ENCODE measurements at places on chromosomes 6 and 20. TPM values are rescaled to one million over a fixed set of nuclear protein-coding genes. Genes with fewer than 3 reads are reported as not detected.

FERMT1 gene
- not detected for total RNA-seq

GRCh38 chr6:13854716-13855250, 40.4 kb upstream of the MCUR1 start:
- no peak for DNase-seq
- no peak overlapping the region for H3K4me3 ChIP-seq
- H3K27ac ChIP-seq, result no peak overlapping the region

- DNase-seq, result no peak
- H3K27ac ChIP-seq, result no peak overlapping the region
- H3K4me1 ChIP-seq, result peaks cover 10% of the 10 kb centered on the region
- H3K36me3 ChIP-seq, result no peaks in the 10 kb centered on the region
- no peaks in the 10 kb centered on the region for H3K27me3 ChIP-seq
Observed at GRCh38 chr20:652615-653109, 338 bp downstream of the SRXN1 start.

DNA sequence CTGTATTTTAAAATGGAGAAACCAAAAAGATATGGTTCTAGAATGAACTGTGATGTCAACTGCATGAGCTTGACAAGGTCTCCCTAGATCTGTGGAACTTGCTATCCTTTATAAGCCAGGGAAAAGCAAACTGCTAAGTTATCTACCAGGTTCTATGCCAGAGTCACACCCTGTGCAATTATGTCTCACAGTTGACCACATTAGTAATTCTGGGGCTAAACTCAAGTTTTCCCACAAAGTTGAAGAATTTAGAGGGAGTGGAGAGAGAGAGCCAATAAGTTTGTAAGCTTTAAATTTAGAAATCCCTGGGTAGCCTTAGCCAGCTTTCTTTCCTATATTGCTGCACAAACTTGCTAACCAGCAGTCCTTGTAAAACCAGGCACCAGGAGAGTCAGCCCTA, 407.0 kb upstream of the SASH1 start:
- no peaks in the 10 kb centered on the region for H3K4me1 ChIP-seq
- no peak overlapping the region for H3K27ac ChIP-seq

DNA sequence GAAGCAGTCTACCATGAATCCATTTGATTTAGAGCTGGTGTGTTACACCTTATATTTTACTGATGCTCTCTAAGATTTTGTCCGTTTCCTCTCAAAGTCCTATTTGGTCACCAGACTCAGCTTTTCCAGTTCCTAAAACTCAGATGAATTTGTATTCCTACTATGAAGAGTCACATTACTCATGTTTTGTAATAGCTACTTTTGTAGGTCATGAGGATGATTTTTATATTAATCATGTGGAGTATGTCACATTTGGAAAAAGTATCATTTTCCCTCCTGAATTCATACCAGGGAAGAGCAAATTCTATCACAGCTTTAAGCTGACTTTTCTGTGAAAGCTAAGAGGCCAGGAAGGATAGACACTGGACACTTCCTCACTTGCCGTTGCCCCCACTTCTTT, 140.6 kb upstream of the SCGN start:
- H3K36me3 ChIP-seq, result no peaks in the 10 kb centered on the region
- no peak overlapping the region for H3K27ac ChIP-seq
- H3K4me1 ChIP-seq, result no peaks in the 10 kb centered on the region
- no peaks in the 10 kb centered on the region for H3K27me3 ChIP-seq
- no peak overlapping the region for H3K4me3 ChIP-seq

GRCh38 chr6:131923356-131923755, 27.8 kb downstream of the CCN2 start:
- DNase-seq, result peak; percentile 62
- H3K4me3 ChIP-seq, result no peak overlapping the region
- H3K36me3 ChIP-seq, result no peaks in the 10 kb centered on the region
- H3K27me3 ChIP-seq, result no peaks in the 10 kb centered on the region
- H3K4me1 ChIP-seq, result no peaks in the 10 kb centered on the region
